Uterus (tissue), 4 donors: ENCODE measurements at places on chromosomes 1 and 21. TPM values are rescaled to one million over a fixed set of nuclear protein-coding genes. Genes with fewer than 3 reads are reported as not detected.
A peak's percentile ranks its signal among the peaks of the same experiment; 100 is the strongest.

TNFSF18 gene
- total RNA-seq, result not detected

SPATA21 gene
- total RNA-seq, result not detected

SPATA1 gene
- total RNA-seq, result not detected

IL19 gene
- total RNA-seq, result not detected

- H3K27ac ChIP-seq, result no peak overlapping the region
- H3K4me1 ChIP-seq, result no peaks in the 10 kb centered on the region
- DNase-seq, result no peak
- H3K4me3 ChIP-seq, result no peak overlapping the region
- H3K27me3 ChIP-seq, result no peaks in the 10 kb centered on the region
These were observed 387.3 kb downstream of the FAM72C start for GRCh38 chr1:143584508-143584907.

DNA sequence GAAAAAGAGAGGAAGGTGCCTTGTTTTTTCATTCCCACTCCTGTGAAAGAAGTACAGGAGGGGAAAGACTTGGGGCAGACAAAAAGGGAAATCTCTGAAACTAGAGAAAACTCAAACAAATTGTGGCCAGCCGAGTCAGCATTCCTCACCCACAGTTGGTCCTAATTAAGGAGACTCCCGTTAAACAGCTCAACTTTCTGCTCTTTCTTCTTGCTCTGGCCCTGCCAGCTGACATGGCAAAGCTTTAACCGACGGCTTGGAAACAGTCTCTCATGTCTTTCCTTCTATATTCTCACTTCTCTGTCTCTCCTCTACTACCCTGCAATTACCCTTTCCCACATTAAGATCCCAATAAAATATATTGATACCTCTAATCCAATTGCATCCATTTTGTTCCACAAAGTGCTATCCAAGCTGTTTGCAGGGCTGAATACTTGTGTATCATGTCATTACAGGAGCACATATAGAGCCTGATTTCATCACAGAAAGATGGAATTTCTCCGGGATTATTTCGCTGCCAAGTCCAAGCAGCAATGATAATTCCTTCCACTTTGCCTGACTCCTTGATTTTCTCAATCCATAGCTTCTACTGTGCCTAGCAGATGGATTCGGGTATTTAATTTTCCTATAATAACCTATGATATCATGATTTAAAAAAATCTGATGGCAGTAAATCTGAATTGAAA is 65.4 kb upstream of the IPO9 start:
- no peaks in the 10 kb centered on the region for H3K27me3 ChIP-seq
- peaks cover 10% of the 10 kb centered on the region for H3K4me1 ChIP-seq
- H3K36me3 ChIP-seq, result no peaks in the 10 kb centered on the region
- H3K27ac ChIP-seq, result peak overlapping the region; percentile 24
